ENCODE measurements at places on chromosomes 6 and 20. TPM values are rescaled to one million over a fixed set of nuclear protein-coding genes. Genes with fewer than 3 reads are reported as not detected.
A peak's percentile ranks its signal among the peaks of the same experiment; 100 is the strongest.

GRCh38 chr6:31362751-31363150 is 5.8 kb upstream of the HLA-B start:
- DNase-seq: no peak

- no peak for DNase-seq
Observed at GRCh38 chr6:108179741-108180140, 13.9 kb downstream of the NR2E1 start.

DNA sequence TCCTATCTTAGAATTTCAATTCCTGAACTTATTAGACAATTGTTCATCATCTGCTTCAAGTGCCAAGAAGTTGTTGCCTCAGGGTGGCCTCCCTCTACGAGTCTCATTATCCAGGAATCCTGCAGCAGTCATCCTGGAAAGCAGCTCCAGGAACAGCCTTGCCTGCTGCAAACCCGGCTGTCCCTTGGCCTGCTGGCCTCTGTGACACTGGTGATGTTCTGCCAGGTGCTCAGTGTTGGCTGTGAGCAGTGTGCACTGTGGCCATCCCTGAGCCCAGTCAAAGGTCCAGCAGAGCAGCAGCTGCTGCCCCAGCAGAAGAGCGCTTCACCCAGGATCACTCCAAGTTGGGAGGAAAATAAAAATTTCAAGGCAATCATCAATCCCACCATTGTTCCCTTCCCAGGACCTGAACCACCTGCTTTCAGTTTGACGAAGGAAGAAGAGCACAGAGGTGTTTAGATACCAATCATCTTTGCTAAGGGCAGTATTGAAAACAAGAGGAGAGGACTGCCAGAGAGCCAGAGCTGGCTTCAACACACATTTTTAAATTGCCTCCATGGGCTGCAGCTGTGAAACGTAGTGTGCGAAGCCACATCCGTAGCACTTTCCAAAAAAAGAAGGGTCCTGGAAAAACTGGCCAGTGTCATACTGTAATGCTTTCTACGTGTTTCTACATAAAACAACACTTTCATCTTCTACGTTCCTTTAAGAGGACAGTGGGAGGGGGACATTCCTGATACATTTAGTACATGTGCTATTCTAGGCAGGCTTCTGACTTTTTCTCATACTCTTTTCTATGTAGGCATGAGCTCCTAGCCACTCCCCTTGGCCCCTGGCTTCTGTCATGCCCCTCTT is 7.2 kb upstream of the FAM50B start:
- DNase-seq: peak; percentile 78

DNA sequence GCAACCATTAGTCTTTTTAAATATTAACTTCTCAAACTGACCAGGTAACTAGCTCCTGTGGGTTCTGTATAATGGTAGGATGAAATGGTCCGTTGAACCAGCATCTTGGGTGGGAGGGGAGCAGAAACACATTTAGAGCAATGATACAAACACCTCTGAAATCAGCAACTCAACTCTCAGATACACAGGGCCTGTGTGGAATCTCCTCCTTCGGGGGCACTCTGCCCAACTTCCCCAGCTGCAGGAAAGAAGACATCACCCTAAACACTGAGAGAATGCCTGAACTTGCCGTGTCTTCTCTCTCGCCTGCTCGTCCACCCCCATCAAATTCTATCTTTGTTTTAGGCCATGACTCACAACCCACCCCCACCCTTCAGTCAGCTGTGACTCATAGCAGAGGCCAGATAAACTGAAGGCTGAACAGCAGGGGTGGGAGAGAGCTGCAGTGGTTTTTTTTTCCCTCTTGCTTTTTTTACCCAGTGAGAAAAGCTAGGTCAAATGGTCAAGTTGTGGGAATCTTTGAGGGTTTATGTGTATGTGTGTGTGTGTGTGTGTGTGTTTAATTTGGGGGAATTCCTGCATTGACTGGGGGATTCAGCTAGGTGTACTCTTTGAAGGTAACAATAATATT is 593.4 kb upstream of the JAG1 start:
- DNase-seq: no peak

Gene TRIM31
- total RNA-seq: not detected

Gene SLC17A2
- 0.11 TPM for total RNA-seq

Measured in gastrocnemius medialis (tissue), 4 donors.